ENCODE measurements at places on chromosomes 13 and 19. TPM values are rescaled to one million over a fixed set of nuclear protein-coding genes. Genes with fewer than 3 reads are reported as not detected.

Gene CEACAM3
- total RNA-seq, result 2.7 TPM

Gene SERPINE3
- total RNA-seq, result not detected

Gene B3GNT3
- 2.5 TPM for total RNA-seq

Gene ACER1
- total RNA-seq, result not detected

Gene CGB2
- not detected for total RNA-seq

Gene SIGLEC14
- total RNA-seq, result not detected

Gene RXFP2
- not detected for total RNA-seq

Gene GPX4
- 370 TPM for total RNA-seq

Gene ADAMTS10
- 16.5 TPM for total RNA-seq

Gene CYP2F1
- total RNA-seq, result 1.6 TPM

Gene TNFSF9
- total RNA-seq, result 6.7 TPM

Gene ACP7
- total RNA-seq, result not detected

Gene MAST1
- total RNA-seq, result 0.89 TPM

Gene IGFL1
- not detected for total RNA-seq

Gene LILRA1
- 1.00 TPM for total RNA-seq

Gene POLR1D
- total RNA-seq, result 186 TPM

Gene HOMER3
- total RNA-seq, result 45.0 TPM

Gene TINCR
- total RNA-seq, result 4.6 TPM

Gene RUBCNL
- 5.4 TPM for total RNA-seq

Gene ZNF557
- total RNA-seq, result 2.4 TPM

Gene GJA3
- total RNA-seq, result not detected

Gene NLRP9
- total RNA-seq, result not detected

Gene HAUS8
- 8.5 TPM for total RNA-seq

Gene DENND1C
- total RNA-seq, result 13.3 TPM

Gene WDR88
- not detected for total RNA-seq

Gene ZNF723
- total RNA-seq, result not detected

Gene SLC25A42
- 11.7 TPM for total RNA-seq

Gene KLK7
- total RNA-seq, result not detected

Gene CEBPG
- total RNA-seq, result 17.1 TPM

Gene CEACAM21
- 14.9 TPM for total RNA-seq

Gene KPTN
- 7.4 TPM for total RNA-seq

Gene ZNF135
- 5.0 TPM for total RNA-seq

Gene CDK8
- total RNA-seq, result 12.0 TPM

Gene DLL3
- not detected for total RNA-seq

Gene STK24
- total RNA-seq, result 51.3 TPM

Gene CEACAM4
- total RNA-seq, result 2.1 TPM

Gene ANGPTL4
- 27.7 TPM for total RNA-seq

Gene ZNF345
- total RNA-seq, result 6.0 TPM

Gene NCCRP1
- 0.47 TPM for total RNA-seq

Gene SLITRK1
- total RNA-seq, result not detected

Gene HPN
- total RNA-seq, result 23.4 TPM
